IPS DF 6.9 (cell line): ENCODE measurements at places on chromosomes 11 and 22.

GRCh38 chr11:46845440-46845739, 690 bp downstream of the CKAP5 start:
- H3K4me1 ChIP-seq, result no peaks in the 10 kb centered on the region
- no peaks in the 10 kb centered on the region for H3K27me3 ChIP-seq
- no peak overlapping the region for H3K27ac ChIP-seq
- no peak for DNase-seq

- H3K36me3 ChIP-seq, result no peaks in the 10 kb centered on the region
- H3K4me1 ChIP-seq, result peaks cover 4% of the 10 kb centered on the region
- DNase-seq, result no peak
- H3K27ac ChIP-seq, result no peak within 1 kb of the TSS
- peaks cover 22% of the 10 kb centered on the region for H3K27me3 ChIP-seq
- peak within 1 kb of the TSS; percentile 62; the same call in 1 of the 2 replicates for H3K4me3 ChIP-seq
Measured at GRCh38 chr11:35138943-35139721, at the start of gene CD44. CD44 (plus strand) TSS chr11:35139171; CDS start chr11:35139304, 133 bp downstream.

DNA sequence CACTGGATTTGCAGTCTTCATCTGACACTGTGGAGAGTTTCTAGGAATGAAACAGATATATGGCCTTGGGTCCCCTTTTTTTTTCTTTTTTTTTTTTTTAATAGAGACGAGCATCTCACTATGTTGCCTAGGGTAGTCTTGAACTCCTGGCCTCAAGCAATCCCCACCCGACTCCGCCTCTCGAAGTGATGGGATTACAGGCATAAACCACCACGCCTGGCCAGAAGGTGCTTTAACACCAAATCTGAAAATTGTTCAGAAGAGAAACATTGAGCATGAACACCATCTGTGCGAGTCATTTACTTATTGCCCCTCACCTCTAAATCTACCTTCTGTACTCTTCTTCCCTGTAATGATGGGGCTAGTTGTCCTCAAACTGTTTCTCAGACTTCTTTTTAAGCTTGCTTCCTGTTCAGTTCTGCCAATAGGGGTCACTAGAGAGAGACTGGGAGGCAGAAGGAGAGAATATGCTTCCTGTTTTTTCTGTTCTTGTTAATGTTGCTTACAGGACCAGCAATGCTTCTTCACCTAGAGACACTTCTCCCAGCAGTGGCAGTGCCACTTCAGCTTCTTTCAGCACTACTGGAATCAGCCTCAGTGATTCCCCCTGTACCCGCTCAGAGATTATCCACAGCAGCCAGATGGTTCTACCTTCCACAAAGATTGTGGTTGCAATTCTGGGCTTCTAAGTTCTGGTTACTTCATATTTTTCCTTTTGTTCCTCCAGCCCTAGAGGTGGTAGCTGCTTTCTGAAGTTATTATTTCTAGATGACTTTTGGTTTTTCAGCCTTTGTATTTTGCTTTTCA, 20.8 kb upstream of the ZBED5 start:
- no peaks in the 10 kb centered on the region for H3K27me3 ChIP-seq
- DNase-seq, result no peak
- no peaks in the 10 kb centered on the region for H3K36me3 ChIP-seq
- H3K27ac ChIP-seq, result no peak overlapping the region
- H3K4me1 ChIP-seq, result peaks cover 2% of the 10 kb centered on the region; the same call in 1 of the 2 replicates

- no peaks in the 10 kb centered on the region for H3K27me3 ChIP-seq
- DNase-seq, result no peak
- no peak overlapping the region for H3K27ac ChIP-seq
- 0 out of 2 replicates have a peak, but pooled peaks cover 1% of the 10 kb centered on the region for H3K4me1 ChIP-seq
Measured at GRCh38 chr11:132026746-132027145, 656.3 kb downstream of the NTM start.

GRCh38 chr22:30423301-30423958, 2.1 kb upstream of the MTFP1 start:
- H3K27me3 ChIP-seq, result no peaks in the 10 kb centered on the region
- peaks cover 3% of the 10 kb centered on the region; the same call in 1 of the 2 replicates for H3K36me3 ChIP-seq
- peaks cover 3% of the 10 kb centered on the region; the same call in 1 of the 2 replicates for H3K4me1 ChIP-seq
- no peak overlapping the region for H3K27ac ChIP-seq
- DNase-seq, result no peak
- peak overlapping the region; percentile 39; the same call in 1 of the 2 replicates for H3K4me3 ChIP-seq

- no peaks in the 10 kb centered on the region for H3K27me3 ChIP-seq
- H3K4me3 ChIP-seq, result no peak overlapping the region
- no peak overlapping the region for H3K27ac ChIP-seq
- H3K4me1 ChIP-seq, result no peaks in the 10 kb centered on the region
Measured at GRCh38 chr11:105829084-105829483, 193.0 kb downstream of the MSANTD4 start.

GRCh38 chr11:22702031-22702430, 35.6 kb downstream of the GAS2 start:
- DNase-seq, result no peak
- no peak overlapping the region for H3K4me3 ChIP-seq
- no peaks in the 10 kb centered on the region for H3K27me3 ChIP-seq

GRCh38 chr11:8959546-8960166, 4.6 kb downstream of the TMEM9B start:
- peak; percentile 74 for DNase-seq
- no peaks in the 10 kb centered on the region for H3K4me1 ChIP-seq
- H3K27ac ChIP-seq, result no peak overlapping the region
- no peaks in the 10 kb centered on the region for H3K36me3 ChIP-seq
- no peak overlapping the region for H3K4me3 ChIP-seq
- H3K27me3 ChIP-seq, result no peaks in the 10 kb centered on the region

GRCh38 chr11:34214961-34215805, 109.8 kb downstream of the NAT10 start:
- no peaks in the 10 kb centered on the region for H3K27me3 ChIP-seq
- DNase-seq, result no peak
- H3K36me3 ChIP-seq, result no peaks in the 10 kb centered on the region
- H3K4me3 ChIP-seq, result no peak overlapping the region
- no peak overlapping the region for H3K27ac ChIP-seq
- H3K4me1 ChIP-seq, result no peaks in the 10 kb centered on the region

DNA sequence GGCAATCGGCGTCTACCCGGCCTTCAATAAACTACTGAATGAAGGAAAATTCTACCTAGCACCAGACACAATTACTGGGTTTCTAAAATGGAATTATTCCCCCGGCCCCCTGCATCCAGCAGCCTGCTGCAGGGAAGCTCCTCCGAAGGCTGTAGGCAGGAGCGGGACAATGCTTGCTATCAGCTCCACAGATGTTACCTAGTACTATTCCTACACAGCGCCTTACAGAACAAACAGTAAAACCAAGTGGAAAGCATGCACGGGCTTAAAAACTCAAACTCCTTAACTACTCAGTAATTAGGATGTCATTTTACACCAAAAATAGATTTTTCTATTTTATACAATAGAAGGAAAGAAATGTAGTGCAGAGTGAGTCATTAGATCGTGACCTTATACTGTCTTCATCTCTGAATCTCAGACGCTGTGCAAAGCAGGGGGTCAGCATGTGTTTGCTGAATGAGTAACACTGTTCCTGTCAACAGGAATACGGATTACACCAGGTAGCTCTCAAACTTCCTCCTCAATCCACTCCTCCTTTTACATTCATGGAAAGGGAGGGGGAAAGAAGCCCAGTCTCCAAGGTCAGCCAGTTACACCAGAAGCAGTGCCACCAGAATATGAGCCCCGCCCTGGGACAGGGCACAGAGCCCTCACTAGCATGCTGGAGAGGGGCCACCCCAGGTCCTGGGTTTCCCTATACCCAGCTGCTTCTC, 74.9 kb downstream of the PACSIN2 start:
- no peak overlapping the region for H3K27ac ChIP-seq
- H3K36me3 ChIP-seq, result no peaks in the 10 kb centered on the region
- peaks cover 4% of the 10 kb centered on the region; the same call in 1 of the 2 replicates for H3K4me1 ChIP-seq
- H3K27me3 ChIP-seq, result no peaks in the 10 kb centered on the region

DNA sequence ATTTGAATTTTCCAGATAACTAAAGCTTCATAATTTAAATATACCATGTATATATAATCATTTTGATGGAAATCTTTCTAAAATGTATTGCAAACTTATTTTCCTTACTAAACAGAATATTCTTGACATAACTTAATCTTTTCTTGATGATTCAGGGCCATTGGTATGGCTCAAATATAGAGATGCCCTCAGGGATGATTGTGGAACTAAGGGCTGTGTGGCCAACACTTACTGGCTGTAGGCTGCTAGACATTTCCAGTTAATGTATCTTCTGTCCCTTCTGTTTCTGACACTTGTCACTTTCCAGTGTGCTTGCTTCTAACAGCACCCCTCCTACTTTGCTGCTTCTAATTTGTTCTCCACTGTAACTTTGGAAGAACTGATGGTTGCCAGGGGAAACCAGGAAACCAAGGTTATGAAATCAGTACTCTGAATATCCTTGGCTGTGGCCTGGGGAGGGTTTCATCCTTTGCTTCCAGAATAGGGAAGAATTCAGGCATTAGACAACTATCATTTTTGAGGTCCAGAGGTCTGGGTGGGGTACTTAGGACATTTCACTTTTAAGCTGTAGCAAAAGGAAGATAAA, 697.2 kb downstream of the ETS1 start:
- no peak overlapping the region for H3K27ac ChIP-seq
- no peak for DNase-seq
- no peaks in the 10 kb centered on the region for H3K27me3 ChIP-seq
- no peak overlapping the region for H3K4me3 ChIP-seq

DNA sequence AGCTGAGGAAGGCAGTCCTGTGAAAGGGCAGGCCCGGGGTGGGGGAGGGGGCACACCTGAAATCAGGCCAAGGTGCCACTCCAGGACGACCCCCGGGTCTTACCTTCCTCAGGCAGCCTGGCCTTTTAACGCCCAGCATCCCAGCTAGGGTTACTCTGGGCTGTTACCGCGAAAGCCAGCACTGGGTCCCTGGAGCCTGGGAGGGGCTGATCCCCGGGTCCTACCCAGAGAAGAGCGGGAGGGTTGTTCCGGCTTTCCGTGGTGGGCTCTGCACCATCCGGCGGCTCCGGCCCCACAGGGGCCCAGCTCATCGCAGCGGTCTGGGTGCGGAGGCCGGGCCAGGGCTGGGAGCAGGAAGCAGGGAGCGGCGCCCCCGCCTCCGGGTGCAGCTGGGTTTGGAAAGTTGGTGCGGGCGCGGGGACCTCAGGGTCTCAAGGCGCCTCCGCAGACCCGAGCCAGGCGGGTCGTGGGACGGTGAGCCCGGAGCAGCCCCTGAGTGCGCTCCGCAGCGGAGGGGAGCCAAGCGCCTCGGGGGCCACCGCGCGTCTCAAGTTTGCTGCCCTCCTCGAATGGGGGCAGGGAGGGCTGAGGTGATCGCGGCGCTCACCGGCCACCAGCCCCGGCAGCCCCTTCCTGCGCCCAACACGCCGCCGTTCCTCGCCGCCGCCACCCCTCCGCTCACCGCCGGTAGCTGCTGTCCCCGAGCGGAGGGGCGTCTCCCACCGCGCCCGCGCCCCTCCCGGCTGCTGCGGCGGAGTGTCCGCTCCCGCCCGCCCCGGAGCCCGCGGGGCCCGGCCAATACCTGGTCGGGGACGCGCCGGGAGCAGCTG, 831 bp downstream of the CHST1 start:
- peaks cover 20% of the 10 kb centered on the region; the same call in 1 of the 2 replicates for H3K27me3 ChIP-seq
- H3K4me1 ChIP-seq, result peaks cover 5% of the 10 kb centered on the region; the same call in 1 of the 2 replicates
- no peak for DNase-seq
- H3K27ac ChIP-seq, result no peak overlapping the region
- no peaks in the 10 kb centered on the region; the same call in 1 of the 2 replicates for H3K36me3 ChIP-seq
- peak overlapping the region; percentile 61; the same call in 1 of the 2 replicates for H3K4me3 ChIP-seq

GRCh38 chr11:21615955-21616371, 576.9 kb upstream of the ANO5 start:
- H3K27ac ChIP-seq, result no peak overlapping the region
- H3K27me3 ChIP-seq, result no peaks in the 10 kb centered on the region
- no peak overlapping the region for H3K4me3 ChIP-seq
- H3K36me3 ChIP-seq, result no peaks in the 10 kb centered on the region
- DNase-seq, result no peak
- no peaks in the 10 kb centered on the region for H3K4me1 ChIP-seq

DNA sequence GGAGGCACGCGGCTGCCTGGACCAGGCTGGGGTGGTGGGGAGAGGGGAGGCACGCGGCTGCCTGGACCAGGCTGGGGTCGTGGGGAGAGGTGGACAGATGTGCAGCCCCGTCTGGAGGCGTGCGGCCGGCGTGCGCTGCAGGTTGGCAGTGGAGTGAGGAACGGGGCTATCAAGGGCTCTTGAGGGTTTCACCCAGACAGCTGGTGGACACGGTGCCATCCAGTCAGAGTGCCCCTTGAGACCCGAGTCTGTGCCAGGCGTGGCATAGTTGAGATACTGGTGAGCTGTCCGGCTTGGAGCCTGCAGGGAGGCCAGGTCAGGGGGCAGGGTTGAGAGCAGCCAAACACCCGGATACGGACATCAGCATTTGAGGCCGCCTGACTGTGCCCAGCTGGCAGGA, 1.5 kb upstream of the GRAMD4 start:
- no peak overlapping the region for H3K4me3 ChIP-seq
- no peaks in the 10 kb centered on the region for H3K27me3 ChIP-seq
- no peak overlapping the region for H3K27ac ChIP-seq
- no peaks in the 10 kb centered on the region for H3K36me3 ChIP-seq

GRCh38 chr11:77602381-77603088, 12.8 kb downstream of the AQP11 start:
- DNase-seq, result no peak
- H3K36me3 ChIP-seq, result peaks cover 3% of the 10 kb centered on the region; the same call in 1 of the 2 replicates
- no peak overlapping the region for H3K27ac ChIP-seq
- H3K4me1 ChIP-seq, result 0 out of 2 replicates have a peak, but pooled peaks cover 2% of the 10 kb centered on the region

DNA sequence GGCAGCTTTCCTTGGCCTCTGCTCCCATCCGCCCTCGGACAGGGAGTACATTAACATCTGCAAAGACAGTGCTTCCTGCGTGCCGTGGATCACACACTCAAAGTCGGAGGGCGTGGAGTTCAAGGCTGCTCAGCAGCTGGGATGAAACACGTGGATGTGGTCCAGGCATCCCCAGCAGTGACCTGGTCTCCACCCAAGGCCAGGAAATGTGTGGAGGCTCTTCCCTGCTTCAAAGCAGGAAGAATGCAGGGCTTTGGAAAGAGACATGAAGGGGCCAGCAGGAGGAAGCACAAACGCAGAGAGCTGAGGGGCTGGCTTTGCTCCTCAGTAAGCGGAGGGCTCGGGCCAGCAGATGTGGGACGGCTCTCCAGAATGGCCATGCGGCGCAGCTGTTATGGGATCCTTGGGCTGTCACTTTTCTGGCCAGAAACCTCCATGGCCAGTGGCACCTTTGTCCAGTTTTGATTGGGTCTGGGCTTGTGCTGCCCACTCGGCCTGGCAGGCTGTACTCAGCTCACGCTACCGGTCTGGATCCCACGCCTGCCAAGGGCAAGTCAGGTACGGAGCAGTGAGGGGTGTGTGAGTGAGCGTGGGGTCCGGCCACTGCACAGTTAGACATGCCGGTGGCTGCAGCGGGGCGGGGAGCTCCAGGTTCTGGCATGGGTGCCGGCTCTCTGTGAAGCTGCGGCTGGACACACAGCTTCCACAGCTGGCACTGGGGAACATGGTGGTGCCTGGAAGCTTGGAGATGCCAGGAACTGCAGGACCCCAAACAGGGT, 438.0 kb downstream of the TBC1D22A start:
- no peak for DNase-seq
- no peak overlapping the region for H3K4me3 ChIP-seq
- no peaks in the 10 kb centered on the region for H3K4me1 ChIP-seq
- H3K36me3 ChIP-seq, result no peaks in the 10 kb centered on the region; the same call in 1 of the 2 replicates

GRCh38 chr11:16365581-16366228, 9.4 kb upstream of the SOX6 start:
- no peaks in the 10 kb centered on the region for H3K4me1 ChIP-seq
- no peaks in the 10 kb centered on the region for H3K36me3 ChIP-seq
- DNase-seq, result no peak
- no peak overlapping the region for H3K4me3 ChIP-seq

GRCh38 chr11:119205574-119206510, at the start of gene CBL:
CBL (plus strand) TSS chr11:119206339; CDS start chr11:119206418, 79 bp downstream.
- no peaks in the 10 kb centered on the region for H3K4me1 ChIP-seq
- peak within 1 kb of the TSS; percentile 89 for H3K4me3 ChIP-seq
- H3K36me3 ChIP-seq, result no peaks in the 10 kb centered on the region
- H3K27me3 ChIP-seq, result no peaks in the 10 kb centered on the region
- peak; percentile 64 for DNase-seq

GRCh38 chr11:76791861-76792260, 8.7 kb downstream of the TSKU start:
- peaks cover 6% of the 10 kb centered on the region for H3K4me1 ChIP-seq
- peaks cover 13% of the 10 kb centered on the region for H3K36me3 ChIP-seq
